ENCODE measurements at places on chromosomes 16 and 17.
A peak's percentile ranks its signal among the peaks of the same experiment; 100 is the strongest.

DNA sequence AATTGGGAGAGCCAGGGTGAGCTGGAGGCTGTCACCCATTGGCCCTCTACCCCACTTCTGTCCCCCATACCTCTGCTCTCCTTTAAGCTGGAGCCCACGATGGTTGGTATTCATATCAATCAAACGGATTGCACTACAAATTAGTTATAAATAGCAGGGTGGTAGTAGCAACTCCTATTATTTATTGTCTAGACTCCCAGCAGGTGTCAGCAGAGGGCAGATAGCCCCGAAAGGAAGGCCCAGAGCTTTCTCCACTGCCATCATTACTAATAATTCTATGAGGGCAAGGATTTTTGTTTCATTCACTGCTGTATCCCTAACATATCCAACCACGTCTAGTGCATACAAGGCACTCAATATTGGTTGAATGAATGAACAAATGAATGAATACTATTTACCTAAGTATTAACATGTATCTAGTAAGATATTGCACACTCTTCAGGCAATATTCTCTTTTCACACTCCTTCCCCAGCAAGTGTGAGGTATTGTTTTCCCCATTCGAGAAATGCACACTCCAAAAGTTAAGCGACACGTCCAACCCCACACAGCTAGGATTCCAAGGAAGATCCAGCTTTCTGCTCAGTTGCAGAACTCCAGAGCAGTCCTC, 6.3 kb downstream of the C17orf50 start:
- no peak for DNase-seq

DNA sequence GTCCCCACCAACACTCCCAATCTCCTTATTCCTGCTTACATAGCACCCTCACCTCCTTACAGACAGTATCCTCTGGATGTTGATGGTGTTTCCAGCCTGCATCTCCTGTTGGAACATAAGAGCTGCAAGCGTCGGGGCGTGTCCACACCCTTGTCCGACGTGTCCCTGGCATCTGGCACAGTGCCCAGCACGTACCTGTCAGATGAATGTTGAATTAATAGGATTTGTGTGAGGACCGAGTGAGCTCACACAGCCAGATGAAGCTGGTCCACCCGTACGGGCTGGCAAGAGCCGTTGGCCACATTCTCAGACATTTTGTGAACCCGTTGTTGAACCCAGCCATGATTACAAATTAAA, 12.2 kb upstream of the CBX4 start:
- DNase-seq, result no peak

- no peak for DNase-seq
Measured at GRCh38 chr17:79078476-79079190, 4.0 kb downstream of the ENGASE start.

- DNase-seq, result no peak
Measured at GRCh38 chr16:50796829-50797228, 54.9 kb downstream of the CYLD start.

DNA sequence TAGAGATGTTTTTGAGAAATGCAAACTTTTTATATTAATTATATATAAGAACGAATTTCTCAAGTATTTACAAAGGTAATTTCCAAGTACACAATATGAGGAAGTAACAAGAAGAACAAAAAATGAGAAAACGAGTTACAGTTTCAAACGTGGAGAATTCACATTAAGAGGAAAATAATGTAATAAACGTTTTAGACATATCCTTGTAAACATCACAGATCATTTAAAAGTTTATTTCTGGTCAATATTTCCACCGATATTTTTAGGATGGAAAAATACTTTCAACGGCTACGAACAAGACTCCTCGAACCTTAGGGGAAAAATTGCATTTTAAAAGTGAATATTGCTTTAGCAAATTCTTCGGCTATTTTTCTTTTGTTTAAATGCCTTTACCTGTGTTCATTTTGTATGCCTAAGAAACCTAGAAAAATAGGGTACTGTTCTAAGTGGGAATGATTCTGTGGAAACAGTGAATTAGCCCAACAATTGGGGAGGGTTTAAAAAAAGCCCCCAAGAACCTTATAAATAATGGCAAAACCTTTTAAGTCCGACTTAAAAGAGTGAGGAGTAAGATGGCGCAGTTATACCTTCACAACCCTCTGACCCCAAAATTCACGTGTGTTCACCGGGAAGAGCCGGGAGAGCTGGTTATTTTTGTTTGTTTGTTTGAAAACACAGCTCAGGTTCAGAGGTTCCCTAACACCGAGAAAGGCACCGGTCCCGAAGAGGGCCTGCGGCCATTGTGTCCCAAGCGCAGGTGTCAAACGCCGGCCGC, 3.3 kb downstream of the HNF1B start:
- no peak for DNase-seq

GRCh38 chr17:34723875-34724274, 144.5 kb downstream of the TMEM132E start:
- no peak for DNase-seq

DNA sequence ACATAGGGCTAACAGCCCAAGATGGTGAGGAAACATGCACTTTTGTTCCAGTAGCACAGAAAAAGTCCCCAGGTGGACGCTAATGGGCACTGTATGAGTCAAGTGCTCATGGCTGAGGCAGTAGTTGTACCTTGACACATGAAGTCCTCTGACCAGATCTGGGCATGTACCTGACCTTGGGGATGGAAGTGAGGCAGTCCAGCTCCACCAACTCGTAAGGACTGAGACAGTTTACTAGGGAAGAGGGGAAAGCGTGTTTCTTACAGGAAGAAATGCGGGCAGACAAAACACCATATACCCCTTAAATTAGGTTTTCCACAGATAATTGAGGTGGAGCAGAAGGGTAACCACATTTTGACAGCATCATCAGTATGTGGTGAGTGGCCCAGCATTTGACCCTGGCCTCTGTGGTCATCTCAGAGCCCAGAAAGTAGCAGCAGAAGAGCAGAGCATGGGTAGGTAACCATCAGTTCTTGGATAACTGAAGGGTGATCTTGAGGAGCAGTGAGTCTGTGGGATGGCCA, 32.4 kb upstream of the METTL9 start:
- DNase-seq, result no peak

- DNase-seq, result no peak
Measured at GRCh38 chr16:87086156-87086555, 231.0 kb downstream of the C16orf95 start.

GRCh38 chr17:34601416-34601815, 22.0 kb downstream of the TMEM132E start:
- DNase-seq, result no peak

DNA sequence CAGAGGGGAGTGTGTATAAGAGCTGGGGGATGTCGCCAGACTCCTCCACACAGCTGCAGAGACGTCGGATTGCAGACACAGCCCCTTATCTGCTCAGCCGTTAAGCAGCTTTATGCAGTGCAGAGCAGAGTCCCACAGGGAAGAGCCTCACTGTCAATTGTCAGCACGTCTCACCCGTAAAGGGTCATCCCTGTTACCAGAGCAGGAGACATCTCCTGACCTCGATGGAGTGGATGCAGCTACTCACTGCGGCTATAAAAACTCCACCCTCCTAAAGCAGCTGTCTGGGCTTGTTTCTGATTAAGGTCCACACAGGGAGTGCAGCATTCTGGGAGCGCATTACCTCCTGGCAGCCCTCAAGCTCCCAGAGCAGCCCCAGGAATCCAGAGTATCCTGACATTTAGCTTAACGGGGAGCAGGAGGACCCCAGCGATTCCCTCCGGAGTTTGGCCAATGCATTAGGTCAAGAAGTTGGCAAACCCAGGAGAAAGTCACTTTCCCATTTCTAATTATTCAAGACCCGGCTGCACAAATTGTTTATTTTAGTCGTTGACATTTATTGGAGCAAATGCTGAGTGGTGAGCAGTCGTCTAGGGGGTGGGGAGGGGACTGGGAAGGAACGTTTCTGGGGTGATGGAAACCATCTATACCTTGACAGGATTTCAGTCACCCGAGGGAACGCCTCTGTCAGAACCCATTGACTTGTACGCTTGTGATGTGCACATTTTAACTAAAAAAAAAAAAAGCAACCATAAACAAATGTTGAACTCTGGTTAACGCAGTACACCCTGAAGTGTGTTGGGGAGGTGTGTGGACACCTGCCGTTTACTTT, 100.0 kb upstream of the ZNF469 start:
- no peak for DNase-seq

DNA sequence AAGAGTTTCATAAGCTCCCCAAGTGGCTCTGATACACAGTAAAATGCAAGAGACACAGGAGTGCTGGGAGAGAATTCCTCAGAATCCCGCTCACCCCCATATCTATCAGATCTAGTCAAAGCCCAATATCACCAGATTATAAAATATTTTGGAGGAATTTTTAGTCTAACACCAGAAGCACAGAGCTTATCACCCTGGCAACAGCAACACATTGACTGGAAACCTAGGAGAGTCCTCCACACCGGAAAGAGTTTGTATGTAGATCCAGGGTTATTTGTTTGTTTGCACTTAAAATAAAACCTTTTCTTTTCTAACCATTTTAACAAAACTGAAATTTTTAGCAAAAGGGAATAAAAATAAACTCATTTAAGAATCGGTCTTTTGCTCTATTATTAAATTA, 7.2 kb downstream of the SOX9 start:
- no peak for DNase-seq

- no peak for DNase-seq
Measured at GRCh38 chr17:50832864-50833381, 2.5 kb upstream of the WFIKKN2 start.

- no peak for DNase-seq
Measured at GRCh38 chr16:80547145-80547544, 6.4 kb downstream of the DYNLRB2 start.

DNA sequence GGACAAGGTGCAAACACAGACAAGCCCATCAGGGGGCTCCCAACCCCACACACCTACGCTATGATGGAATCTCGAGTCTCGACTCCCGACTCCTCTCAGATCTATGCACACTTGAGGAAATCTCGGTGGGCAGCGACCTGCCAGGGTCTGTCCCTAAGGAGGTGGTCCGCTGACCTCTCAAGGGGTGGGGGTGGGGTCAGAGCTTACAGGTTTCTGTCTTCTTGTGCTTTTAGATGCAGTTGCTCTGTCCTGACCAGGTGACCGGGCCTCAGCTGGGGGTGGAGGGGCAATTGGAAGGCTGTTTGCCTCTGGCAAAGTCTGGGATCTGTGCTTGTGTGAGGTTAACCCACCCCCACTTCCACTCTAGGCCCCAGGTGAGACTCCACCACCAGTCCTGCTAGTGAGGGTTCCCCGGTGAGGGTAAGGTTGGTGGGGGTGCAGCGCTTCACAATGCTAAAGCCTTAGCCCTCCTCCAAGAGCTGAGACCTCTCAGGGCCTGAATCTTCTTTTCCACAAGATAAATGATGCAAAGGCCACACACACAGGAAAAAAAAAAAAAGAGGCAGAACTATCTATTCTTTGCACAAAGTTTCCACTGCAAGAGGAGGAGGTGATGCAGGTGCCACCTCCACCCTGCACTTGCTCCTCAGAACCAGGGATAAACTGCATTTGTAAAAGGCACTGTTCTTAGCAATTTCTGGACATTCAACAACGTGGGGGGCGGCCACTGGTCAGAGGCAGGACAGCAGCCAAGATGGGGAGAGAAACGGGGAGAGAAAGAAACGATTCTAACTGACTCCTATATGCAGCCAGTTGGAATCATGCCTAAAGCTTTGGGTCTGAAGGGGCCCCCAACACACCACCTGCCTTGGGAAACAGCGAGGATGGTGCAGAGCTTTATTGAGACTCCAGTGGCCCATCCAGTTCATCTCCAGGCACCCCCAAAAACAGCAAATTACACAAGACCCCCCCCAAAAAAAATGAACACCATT, 4.1 kb downstream of the CISD3 start:
- DNase-seq, result no peak

GRCh38 chr16:24609740-24610415, 70.5 kb downstream of the RBBP6 start:
- DNase-seq, result no peak

GRCh38 chr16:3830625-3831254, 49.8 kb downstream of the CREBBP start:
- no peak for DNase-seq

- DNase-seq, result no peak
Measured at GRCh38 chr17:38743556-38744171, 4.5 kb downstream of the PCGF2 start.

DNA sequence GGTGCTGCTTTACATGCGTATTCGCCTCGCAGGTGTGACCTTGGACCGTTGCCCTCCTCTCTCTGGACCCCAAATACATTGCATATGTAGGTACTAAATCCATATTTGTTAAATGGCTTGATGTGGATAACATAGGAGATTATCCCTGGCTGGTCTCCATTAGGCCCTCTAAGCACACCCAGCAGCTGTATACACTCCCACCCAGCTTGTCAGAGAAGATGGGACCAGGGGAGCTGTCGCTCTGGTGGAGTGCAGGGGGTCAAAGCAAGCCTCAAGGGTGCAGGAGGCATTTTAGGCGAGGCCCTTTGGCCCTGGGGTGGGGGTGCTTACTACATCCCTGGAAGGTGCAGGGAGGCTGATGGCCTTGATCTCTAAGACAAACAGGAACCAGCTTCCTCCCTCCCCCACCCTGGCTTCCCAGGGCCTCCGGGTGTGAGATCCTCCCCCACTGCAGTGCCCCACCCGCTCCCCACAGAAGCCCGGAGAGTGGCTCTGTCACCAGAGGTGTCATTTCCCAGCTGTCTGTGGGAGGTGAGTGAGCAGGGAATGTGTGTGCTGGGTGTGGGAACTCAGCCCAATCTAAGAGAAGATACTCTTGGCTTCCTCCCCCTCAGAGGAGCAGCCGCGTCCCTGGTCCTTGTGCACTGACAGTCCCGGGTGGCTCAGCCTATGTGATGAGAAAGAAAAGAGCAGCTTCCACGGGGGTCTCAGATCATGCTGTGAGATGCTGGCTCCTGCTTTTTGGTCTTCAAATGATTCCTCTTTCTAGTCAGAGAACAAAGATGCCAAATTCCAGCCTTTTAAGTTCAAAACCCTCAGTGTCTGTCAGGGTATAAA, 1.4 kb upstream of the VAMP2 start:
- DNase-seq, result peak; percentile 72

GRCh38 chr17:38428643-38429371, 543 bp downstream of the ARHGAP23 start:
- no peak for DNase-seq

- no peak for DNase-seq
Measured at GRCh38 chr17:21113049-21113690, 13.6 kb upstream of the DHRS7B start.

- peak; percentile 24 for DNase-seq
Measured at GRCh38 chr16:69311533-69312387, 610 bp downstream of the VPS4A start.

DNA sequence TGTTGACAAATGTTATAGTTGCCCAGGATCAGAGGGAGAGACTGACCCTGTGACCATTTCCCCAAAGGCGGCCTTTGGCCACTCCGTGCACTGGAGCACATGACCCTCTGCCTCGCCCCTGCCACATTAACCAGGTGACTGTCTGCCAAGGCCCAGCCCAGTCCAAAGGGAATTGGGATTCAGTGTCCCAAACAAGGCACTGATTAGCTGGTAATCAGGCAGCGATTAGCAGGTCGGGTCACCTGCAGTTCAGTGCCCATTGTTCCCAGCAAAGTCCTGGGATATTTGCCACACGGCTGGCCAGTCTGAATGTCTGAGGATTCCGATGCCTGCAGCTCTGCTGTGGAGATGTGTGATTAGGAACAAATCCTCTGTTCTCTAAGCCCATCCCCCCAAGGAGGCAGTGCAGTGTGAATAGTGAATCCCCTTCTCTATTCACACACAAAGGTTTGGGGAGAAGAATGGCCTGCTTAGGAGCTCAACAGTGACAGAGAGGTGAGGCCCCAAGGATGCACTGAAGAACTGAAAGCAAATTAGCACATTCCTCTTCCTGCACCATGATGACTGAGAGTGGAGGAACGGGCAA, 123.1 kb upstream of the MAF start:
- no peak for DNase-seq

GRCh38 chr17:48198950-48199541, 91.5 kb downstream of the SNX11 start:
- no peak for DNase-seq

Data from T-helper 1 cell (primary cell).